CD4-positive, alpha-beta T cell (primary cell): ENCODE measurements at places on chromosomes 7 and 10. TPM values are rescaled to one million over a fixed set of nuclear protein-coding genes. Genes with fewer than 3 reads are reported as not detected.

DNA sequence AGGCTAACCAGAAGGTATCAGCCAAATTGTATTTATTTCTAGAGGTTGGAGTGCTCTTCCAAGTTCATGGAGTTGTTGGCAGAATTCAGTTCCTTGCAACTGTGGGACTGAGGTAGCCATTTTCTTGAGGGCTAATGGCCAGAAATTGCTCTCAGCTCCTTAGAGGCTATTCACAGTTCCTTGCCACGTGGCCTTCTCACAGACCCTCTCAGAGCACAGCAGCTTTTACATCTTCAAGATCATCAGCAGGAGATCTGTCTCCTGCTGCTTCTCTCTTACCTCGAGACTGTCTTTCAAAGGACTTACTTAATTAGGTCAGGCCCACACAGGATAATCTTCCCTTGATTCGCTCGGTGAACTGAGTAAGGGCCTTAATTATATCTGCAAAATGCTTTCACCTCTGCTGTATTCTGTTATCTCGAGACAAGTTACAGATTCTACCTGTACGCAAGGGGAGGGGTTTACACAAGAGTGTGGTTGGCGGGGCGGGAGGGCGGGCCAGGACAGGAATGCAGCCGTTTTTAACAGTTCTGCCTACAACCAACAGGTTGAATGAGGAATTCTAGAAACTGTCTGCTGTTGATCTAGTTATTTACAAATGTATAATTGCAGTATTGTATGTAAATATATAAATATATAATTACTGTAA, 15.0 kb downstream of the MIOS start:
- DNase-seq = no peak

DNA sequence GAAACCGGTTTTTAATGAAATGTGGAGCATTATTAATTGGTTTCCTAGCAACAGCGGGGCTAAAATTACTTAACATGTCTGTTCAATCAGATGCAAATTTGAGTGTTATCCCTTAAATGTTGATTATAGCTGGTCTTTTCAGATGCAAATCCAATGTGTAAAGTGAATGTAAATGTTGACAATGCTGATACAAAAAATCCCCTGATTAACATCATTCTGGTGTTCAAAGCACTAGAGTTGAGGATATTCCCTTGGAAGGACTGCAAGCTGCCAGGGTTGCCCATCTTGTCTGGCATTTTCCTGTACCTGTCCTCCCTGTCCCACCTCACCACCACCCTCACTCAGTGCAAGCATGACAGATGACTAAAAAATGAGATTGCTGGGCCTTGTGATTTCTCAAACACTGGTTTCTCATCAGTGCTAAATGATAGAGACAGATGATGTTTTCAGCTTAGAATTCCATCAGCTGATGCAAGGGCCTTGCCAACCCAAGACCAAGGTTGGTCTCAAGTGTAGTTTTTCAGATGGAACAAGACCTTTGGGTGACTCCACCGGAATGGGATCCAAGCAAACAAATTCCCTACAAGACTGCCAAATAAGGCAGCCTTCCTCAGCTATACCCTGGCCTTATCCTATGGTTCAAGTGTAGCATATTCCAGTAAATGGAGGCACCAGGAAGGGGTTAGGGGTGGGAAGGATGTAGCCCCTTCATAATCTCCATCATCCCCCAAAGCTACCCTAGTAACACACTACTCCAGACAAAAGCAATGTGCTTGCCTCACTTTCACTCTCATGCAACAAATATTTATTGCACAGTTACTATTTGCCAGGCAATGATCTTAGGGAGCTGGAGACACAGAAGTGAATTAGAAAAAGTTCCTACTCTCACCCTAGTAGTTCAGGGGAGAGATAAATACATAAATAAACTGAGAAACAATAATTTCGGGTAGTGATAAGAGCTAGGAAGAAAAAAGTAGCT, 54.9 kb downstream of the JAZF1 start:
- no peak for DNase-seq

GRCh38 chr7:129649128-129649690, 37.7 kb downstream of the NRF1 start:
- DNase-seq = no peak

DNA sequence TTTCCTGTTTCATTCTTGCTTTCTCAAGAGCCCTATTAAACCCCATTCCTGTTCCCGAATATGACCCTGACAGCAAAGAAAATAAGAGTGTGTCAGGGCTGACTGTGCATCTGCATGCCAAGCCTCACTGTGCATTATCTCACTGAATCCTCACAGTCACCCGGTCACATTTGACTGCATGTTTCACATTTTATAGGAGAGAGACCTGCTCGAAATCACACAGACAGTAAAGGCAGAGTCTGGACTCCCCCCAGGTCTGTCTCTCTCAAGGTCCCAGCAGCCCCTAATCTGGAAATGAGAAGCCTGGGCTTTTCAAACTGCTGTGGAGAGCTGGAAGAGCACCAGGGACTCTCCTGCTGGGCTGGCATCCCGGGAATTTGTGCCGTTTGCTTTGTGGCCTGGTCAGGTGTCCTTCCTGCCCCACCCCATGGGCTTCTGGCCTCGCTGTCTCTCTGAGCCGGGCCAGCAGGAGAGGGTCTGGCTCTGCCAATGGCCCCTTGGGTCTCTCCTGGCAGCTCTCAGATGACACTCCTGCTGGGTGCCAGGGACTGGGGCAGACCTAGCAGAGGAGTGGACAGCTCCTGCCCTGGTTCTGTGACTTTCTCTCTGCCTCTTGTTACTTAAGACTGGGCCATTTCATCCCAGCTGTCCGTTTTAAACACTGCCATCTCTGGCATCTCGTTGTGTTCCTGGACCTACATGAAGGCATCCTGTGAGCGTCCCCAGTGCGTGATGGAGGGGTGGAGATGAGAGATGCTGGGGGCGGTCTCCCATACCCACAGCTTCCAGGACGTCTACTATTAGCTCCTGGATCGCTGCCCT, 173.6 kb downstream of the ARHGAP12 start:
- no peak for DNase-seq

DNA sequence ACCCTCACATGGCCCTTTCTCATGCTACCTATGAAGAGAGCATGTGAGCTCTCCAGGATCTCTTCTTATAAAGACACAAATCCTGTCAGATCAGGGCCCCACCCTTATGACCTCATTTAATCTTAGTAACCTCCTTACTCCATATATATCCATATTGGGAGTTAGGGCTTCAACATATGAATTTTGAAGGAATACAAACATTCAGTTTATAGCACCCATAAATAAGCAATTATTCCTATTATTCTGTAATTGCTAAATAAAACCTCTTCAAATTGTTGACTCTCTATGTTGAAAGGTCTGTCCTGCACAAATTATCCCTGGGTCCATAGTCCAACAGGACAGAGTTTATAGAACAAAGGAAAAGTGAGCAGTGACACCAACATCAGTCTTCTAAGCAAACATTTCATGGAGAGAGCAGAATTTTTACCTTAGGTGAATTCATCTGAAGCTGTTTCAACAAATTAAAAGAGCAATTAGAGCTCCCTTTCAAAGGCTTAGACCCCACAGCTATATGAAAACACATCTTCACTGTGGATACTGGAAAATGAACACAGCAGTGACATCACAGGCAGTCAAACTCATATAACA, 12.2 kb downstream of the DOCK4 start:
- no peak for DNase-seq

DNA sequence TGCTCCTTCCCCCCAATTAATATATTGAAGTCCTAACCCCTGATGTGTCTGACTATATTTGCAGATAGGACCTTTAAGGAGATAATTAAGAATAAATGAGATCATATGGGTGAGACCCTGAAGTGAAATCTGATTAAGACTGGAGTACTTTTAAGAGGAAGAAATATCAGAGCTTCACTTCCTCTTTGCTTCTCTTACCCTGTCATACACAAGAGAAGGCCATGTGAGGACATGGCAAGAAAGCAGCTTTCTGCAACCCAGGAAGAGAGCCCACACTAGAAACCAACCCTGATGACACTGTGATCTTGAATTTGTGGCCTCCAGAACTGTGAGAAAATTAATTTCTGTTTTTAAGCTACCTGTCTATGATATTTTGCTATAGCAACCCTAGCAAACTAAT, 44.2 kb downstream of the JMJD1C start:
- DNase-seq = no peak

Gene PILRA
- 5.3 TPM for total RNA-seq

Gene FANK1
- 0.25 TPM for total RNA-seq
